Muscle of back (tissue), 13 donors: ENCODE measurements at places on chromosomes 6 and 20. TPM values are rescaled to one million over a fixed set of nuclear protein-coding genes. Genes with fewer than 3 reads are reported as not detected.

DNA sequence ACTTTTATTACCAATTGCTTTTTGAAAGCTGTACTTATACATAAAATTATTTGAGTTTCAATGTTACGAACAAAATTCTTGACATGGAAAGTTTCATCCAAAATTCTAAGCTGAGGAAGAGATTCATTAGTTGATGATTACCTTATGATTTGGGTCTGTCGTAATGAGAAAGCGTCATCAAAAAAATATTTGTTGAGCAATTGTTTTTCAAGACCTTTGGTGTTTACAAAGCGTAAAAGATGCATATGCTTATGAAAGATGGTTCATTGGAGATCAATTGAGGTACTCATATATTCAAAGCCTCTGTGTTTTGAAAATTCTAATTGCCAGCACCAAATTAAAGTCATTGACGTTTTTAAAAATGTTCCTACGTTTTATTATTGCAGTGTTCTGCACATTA, 110.5 kb upstream of the DOK5 start:
- no peak for DNase-seq

DNA sequence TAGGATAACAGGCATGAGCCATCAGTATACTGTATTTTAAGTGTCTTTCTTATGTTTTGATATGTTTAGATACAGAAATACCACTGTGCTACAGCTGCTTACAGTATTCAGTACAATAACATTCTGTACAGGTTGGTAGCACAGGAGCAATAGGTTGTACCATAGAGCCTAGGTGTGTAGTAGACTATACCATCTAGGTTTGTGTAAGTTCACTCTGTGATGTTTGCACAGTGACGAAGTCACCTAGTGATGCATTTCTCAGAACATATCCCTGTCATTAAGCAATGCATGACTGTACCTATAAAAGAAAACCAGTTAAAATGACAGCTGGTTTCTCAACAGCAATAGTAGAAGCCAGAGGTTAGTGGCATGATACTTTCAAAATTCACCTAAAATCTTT, 3.0 kb upstream of the ZBTB24 start:
- DNase-seq: no peak

Gene HMGN3
- 118 TPM for polyA plus RNA-seq

DNA sequence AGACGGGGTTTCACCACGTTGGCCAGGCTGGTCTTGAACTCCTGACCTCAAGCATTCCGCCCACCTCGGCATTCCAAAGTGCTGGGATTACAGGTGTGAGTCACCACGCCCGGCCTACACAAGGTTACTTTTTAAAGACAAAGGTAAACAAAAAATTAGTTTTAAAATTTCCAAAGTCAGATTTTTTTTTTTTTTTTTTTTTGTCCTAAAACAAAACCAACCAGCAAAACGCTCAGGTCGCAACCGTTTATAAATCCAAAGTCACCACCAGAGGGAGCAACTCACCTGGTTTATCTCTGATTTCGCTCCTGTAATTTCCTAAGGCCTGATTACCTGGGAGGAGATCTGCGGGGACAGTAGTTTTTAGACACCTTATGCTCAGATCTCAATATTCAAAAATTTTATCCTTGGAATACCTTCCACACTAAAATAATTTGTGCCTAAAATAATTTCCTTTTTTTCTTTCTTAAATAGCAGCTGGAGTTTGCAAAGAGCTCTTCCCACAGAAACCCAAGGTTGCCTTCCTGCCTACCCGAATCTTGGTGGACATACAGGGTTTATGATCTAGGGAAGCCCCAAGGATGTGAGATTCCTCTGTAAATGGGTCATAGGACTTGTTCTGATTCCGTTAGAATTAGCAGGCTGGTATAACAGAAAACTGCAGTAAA, 19.8 kb upstream of the TREM1 start:
- peak; percentile 33 for DNase-seq

- DNase-seq: peak; percentile 80
Measured at GRCh38 chr6:150932996-150933395, 67.5 kb downstream of the MTHFD1L start.

Gene RIOK1
- 21.2 TPM for polyA plus RNA-seq

DNA sequence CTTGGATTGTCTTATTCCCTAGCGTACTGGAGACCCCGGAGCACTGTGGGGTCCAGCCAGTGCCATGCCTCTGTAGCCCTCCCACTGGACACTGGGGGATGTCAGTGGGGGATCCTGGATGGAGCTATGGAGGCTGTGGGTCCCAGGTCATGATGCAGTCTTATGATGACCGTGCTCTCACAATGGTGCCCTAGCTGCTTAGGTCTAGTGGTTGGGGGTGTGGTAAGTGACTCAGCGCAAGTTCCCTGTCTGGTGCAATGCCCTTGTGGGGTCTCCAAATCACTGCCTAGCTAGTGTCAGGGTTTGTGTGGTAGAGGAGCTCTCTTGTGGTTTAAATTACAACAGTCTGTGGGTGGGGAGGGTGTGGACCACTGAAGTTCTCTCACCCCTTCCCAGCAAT, 135.4 kb downstream of the CDC5L start:
- no peak for DNase-seq
